Brain pericyte (primary cell): ENCODE measurements at places on chromosomes 6 and 20.

GRCh38 chr6:69238067-69238466 is 558.7 kb downstream of the LMBRD1 start:
- no peak for DNase-seq

DNA sequence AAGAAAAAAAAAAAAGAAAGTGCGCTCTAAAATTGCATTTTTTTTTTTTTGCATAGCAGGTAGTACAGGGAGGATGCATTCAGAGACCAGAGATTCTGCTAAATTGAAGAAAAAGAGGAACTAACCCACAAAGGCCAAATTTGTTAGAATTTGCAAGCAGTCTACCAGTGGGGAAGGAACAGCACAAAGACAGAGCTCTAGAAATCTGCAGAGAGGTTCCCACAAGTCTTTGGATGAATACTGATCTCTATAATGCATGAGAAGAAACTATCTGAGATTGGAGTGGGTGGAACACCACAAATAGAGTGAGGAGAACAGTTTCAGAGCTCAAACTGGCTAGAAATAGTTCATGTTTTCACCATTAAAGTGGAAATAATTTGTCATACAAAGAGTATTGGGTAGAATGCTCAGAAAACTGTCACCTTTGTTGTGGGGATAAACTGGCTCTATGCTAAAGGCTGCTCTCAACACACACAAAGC is 79.6 kb upstream of the AHI1 start:
- no peak for DNase-seq

GRCh38 chr6:135586388-135586787 is 88.8 kb upstream of the AHI1 start:
- DNase-seq: no peak

- no peak for DNase-seq
Observed at GRCh38 chr6:154246723-154247118, 109.9 kb downstream of the IPCEF1 start.

DNA sequence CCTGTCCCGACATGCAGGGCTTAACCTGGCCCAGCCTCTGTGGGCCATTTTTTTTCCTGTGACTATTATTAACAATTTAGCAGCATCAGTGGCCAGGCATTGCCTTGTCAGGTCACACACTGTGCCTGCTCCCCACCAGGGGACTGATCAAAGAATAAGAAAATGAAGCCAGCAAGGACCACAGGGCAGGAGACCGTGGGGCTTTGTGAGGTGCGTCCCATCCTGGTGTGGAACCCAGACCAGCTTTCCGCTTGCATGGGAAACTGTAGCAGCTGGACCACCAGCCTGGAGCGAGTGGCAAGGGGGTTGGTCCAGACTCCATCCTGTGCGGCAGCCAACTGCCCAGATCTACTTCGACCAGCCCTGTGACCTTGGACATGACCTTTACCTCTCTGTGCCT is 218.3 kb downstream of the ANKRD60 start:
- DNase-seq: no peak

DNA sequence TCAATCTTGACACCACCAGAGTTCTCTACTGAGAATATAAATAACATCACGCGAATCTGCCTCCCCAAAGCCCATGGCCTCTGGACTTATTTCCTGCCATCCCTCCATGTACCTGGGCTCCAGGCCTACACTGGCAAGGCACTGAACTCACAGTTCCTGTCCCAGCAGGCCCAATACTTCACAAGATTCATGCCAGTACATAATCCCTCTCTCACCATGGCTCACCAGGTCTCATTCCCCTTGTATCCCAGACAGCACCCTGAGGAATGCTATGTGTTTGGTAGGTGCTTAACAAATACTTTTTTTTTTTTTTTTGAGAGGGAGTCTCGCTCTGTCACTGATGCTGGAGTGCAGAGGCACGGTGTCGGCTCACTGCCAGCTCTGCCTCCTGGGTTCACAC is 1.9 kb downstream of the KIF16B start:
- DNase-seq: no peak

GRCh38 chr20:37534401-37535157 is 6.9 kb upstream of the BLCAP start:
- peak; percentile 68 for DNase-seq

DNA sequence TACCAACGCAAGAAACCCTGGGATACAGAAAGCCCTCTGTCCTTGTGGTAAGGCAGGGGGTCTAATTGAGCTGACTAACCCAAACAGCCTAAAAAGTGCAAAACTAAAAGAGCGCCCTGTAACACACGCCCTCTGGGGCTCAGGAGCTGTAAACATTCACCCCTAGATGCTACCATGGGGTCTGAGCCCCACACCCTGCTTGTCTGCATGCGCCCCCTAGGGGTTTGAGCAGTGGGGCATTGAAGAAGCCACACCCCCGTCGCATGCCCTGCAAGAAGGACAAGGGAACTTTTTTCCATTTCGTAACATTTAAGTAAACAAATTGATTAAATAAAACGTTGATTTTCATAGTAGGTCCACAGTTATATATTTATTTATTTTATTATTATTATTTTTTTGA is 616.9 kb upstream of the MAN1A1 start:
- no peak for DNase-seq

DNA sequence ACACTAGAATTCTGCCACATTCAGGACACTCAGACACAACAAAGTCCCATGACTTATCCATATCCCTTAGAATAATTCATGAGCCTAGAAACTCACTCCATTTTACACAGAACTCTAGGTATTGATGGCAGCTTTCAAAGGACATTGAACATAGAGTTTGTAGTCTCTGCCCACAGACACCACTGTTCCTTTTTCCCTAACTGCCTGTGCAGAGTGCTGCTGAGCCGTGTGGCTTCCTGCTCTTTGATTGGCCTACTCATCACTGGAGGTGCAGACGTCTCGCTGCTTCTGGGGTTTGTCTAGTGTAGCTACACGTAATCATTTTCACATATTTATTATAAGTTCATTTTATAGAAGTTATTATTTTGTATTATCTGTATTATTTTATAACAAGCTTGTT is 407.6 kb downstream of the PREX1 start:
- DNase-seq: no peak

GRCh38 chr6:151566557-151566956 is 72.7 kb downstream of the CCDC170 start:
- DNase-seq: no peak

GRCh38 chr6:6405997-6406714 is 85.7 kb upstream of the F13A1 start:
- no peak for DNase-seq

- no peak for DNase-seq
Observed at GRCh38 chr6:44002593-44003344, 124.5 kb downstream of the MRPL14 start.

DNA sequence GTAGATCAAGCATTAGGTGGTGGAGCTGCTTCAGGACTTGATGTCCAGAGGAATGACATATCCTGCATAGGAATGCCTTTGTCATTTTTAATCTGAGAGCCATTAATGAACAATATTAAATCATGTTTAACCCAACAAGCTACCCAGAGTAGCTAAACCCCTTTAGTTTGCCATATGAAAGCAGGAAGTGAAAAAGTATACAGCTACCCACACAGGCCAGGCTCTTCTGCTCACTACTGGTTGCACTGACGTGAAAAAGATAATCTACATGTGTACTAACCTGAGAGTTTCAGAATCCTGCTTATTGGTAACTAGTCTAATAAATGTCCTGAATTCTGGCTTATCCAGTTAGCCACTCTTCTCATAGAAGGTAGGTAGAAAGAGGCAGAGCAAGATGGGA is 19.9 kb downstream of the GLYATL3 start:
- DNase-seq: no peak

GRCh38 chr6:170265655-170266054 is 25.2 kb downstream of the DLL1 start:
- no peak for DNase-seq

- no peak for DNase-seq
Observed at GRCh38 chr6:16059496-16059895, 69.4 kb upstream of the MYLIP start.

- DNase-seq: no peak
Observed at GRCh38 chr6:137751768-137752560, 115.1 kb upstream of the TNFAIP3 start.

- DNase-seq: no peak
Observed at GRCh38 chr6:117624869-117625481, 22.7 kb upstream of the GOPC start.

DNA sequence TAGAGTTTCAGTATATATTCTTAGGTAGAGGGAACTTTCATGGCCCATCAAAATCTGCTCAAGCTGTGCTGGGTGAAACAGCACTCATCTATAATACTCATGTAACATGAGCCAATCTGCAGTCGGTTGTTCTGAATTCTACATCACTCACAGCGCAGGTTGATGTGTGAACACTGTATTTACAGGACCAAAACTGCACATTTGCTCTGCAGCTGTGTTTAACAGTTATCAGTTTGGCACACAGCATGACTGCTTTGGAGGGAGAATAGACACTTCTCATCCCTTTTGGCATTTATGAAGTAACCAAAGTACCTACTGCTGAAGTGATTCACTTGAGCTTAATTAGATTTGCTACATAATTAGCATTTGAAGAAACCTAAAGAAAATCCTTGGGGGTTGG is 225.1 kb downstream of the BCKDHB start:
- no peak for DNase-seq

- no peak for DNase-seq
Observed at GRCh38 chr6:81722506-81723223, 29.8 kb downstream of the TENT5A start.

GRCh38 chr20:40607927-40608326 is 81.1 kb downstream of the MAFB start:
- no peak for DNase-seq

- DNase-seq: no peak
Observed at GRCh38 chr20:21184819-21185218, 58.9 kb downstream of the KIZ start.

- DNase-seq: no peak
Observed at GRCh38 chr6:91392951-91393350, 806.1 kb upstream of the MAP3K7 start.

DNA sequence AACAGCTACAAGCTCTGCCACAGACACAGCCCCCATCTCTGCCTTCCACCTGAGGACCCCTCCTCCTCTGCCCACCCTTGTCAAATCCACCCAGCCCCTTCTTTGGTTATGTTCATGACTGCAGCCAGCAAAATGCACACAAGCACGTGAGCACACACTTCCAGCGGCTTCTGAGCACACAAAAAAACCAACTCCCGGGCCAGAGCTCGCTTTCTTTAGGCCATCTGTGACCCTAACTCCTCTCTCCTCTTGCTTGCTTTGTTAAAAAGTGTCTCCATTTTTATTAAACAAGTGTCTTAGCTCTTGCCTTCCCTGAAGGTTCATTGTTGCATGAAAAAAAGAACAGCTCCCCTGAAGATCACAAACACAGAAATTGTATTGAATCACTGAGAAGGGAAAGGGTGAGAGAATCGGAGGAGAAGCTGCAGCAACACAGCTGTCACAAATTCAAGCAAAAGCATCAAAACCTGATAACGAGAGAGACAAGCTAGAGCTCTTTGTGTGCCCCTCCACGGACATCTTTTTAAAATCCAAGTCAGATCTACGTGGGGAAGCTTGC is 142.1 kb downstream of the CD83 start:
- DNase-seq: no peak

- no peak for DNase-seq
Observed at GRCh38 chr6:43964659-43965570, 162.3 kb downstream of the MRPL14 start.

- DNase-seq: no peak
Observed at GRCh38 chr20:15191082-15191723, 853.8 kb upstream of the FLRT3 start.

GRCh38 chr6:73285674-73286283 is 22.8 kb upstream of the KHDC1 start:
- DNase-seq: no peak

DNA sequence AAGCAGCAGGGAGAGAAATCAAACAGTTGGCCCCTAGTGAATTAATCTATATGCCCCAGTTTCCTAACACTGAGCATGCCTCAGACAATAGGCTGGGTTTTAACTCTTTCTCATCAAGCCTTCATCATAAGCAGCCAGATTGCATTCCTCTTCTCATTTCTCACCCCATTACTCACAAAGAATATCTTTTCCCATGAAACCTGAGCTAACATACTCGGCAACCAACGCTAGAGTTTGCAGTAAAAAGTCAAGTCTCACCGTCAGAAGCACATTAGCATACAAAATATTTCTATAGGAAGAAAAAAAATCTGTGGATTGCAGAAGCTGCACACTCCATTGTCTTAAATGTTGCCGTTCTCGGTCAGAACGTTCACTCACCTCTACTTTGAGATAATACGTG is 429.9 kb upstream of the ARID1B start:
- no peak for DNase-seq

DNA sequence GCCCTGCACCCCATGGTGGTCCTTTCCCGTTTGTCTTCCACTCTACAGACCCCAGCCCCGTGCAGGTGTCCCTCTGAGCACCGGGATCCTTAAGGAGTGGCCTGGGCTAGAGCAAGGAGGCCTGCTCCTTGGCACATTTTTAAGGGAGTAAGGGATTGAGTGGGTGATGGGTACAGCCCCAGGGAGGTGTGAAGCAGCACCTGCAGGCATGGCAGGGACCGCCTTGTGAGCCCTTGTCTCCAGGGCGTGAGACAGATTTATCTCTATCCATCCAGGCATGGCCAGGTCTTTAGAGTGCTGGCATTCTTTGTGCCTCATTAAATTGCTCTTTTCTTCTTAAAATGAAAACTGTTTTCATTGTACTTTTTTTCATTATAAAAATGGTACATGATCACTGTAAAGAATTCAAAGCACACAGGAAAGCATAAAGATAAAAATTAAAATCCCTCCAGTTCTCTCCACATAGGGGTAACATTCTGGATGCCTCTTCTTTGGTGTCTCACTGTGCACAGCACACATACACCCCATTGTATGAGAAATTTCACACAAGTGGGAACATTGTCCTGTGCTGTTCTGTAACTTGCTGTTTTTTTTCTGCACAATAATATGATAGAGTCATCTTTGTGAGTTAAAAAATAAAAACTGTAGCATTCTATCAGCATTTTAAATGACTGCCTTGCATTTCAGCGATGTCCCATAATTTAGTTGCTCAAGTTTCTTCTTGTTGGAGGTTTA is 31.9 kb upstream of the ZNF831 start:
- DNase-seq: no peak

DNA sequence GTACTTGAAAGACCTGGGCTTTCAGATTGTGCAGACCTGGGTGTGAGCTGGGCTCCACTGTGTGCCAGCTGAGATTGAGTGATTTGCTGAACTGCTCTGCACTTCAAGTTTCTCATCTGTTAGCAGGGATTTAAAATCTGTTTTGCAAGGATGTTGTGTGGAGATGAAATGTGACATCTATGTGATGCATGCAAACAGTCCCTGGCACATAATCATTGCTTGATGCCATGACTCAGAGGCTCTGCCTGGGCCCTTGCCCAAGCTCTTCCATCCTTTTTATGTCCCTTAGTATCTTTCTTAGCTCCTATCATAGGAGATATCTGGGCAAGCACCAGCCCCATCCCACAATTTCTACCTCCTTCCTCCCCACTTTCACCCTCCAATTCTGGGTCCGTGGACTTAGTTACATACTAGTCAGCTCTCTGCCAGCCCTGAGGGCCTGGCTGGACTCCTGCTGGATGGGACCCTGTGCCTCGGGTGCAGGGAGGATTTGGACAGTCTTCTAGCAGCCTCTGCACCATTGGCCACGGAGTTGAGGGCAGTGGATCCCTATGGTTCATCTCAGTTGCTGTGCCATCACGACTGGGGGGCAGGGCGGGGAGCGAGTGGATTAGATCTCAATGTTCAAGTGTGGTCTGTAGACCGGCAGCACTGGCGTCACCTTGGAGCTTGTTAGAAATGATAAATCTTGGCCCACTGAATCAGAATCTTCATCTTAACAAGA is 103.6 kb downstream of the MAP3K7 start:
- DNase-seq: no peak

- no peak for DNase-seq
Observed at GRCh38 chr20:60232380-60232779, 274.2 kb downstream of the CDH26 start.
